ENCODE measurements at places on chromosomes 11 and 22.

- peak; percentile 83 for DNase-seq
Measured at GRCh38 chr22:20429254-20430100, 8.1 kb downstream of the SCARF2 start.

DNA sequence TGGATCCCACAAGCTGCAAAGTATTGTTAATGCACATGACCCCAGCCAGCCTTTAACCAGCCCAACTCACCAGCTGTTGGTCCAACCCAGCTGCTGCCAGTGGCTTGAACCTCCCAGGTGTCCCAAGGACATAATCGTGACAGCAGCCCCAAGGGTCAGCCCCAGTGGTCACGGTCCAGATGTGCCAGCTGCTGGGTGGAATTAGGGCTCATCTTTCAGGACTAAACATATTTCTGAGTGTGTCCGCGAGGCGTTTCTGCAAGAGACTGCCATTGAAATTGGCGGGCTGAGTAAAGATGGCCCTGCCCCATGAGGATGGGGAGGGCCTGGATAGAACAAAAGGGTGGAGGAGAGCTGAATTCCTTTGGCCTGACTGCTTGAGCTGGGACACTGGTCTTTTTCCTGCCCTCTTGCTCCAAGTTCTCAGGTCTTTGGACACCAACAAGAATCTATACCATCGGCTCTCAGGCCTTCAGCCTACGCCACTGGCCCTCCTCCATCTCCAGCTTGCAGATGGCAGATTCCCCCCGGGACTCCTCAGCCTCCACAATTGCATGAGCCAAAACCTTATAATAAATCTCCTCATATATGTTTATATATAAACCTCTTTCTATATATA, 240.2 kb downstream of the MN1 start:
- no peak for DNase-seq

GRCh38 chr11:27468209-27468994, 4.2 kb downstream of the LGR4 start:
- DNase-seq, result no peak

GRCh38 chr22:41369424-41369745, 12.4 kb upstream of the TEF start:
- no peak for DNase-seq

DNA sequence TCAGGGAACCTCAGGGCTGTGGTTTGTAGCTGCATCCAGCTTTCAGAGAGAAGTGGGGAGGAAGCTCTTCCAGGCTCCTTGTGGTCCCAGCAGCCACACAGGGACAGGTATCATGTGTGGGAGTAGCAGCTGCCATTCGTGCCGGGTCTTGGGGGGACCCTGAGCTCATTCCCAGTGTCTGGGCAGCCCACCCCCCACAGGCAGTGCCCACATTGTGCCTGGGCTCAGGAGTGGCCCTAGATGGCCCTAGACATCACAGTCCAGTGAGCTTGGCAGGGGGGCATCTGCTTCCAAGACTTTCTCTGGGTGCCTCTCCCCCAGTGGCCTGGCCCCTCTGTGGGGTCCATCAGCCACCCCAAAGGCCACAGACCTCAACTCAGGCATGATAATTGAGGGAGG, 619.7 kb downstream of the BRD1 start:
- DNase-seq, result peak; percentile 77

DNA sequence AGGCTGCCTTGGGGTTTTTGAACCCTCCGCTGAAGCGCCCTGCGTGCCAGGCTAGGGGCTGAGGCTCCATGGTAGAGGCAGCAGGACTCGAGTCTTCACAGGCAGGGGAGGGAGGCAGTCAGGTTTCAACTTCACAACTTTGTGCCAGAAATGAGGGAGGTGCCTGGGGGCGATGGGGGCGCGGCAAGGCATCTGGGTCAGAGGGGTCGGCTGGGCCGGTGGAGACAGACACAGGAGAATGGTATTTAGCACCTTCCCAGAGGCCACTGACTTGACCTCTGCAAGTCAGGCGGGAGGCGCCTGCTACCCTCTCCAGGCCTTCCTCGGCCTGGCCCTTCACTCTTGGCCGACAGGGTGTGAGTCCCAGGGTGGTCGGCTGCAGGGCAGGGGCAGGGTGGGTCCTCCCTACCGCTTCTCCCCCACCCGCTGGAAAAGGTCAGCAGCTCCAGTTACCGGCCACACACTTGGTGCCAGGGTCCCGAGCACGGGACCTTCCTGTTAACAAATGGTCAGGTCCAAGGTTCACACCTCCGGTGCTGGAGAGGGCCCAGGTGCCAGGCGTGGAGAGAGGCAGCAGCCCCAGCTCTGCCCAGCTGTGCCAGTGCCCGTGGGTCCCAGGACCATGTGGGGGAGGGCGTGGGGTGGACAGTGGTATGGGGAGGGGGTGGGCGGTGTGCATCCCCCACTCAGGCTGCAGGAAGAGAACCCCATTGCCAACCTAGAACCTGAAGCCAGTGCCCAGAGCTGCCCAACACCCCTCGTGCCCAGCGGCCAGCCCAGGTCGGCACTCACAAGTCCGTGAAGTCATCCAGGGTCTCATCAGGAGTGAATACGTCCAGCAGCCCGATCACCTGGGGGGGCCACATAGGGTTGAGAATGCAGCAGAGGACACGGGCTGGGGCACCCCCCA, 3.8 kb downstream of the MAPK12 start:
- no peak for DNase-seq

DNA sequence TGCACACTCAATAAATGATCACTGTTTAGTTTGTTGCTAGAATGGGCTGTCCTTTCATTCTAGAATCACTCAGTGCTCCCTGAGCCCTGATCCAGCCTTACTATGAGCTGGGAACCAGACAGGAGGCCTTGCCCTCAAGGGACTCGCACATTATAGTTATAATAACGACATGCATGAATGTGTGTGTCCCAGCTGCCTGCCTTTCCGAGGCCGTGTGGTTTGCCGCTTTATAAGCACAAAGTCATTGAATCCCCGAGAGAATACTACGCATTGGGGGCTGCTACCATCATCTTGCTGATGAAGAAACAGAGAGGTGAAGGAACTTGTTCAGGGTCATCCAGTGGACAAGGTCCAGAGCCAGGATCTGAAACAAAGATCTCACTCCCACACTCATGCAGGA, 75.7 kb downstream of the NFAM1 start:
- no peak for DNase-seq

GRCh38 chr11:61626580-61627380, 45.9 kb upstream of the SYT7 start:
- DNase-seq, result no peak

DNA sequence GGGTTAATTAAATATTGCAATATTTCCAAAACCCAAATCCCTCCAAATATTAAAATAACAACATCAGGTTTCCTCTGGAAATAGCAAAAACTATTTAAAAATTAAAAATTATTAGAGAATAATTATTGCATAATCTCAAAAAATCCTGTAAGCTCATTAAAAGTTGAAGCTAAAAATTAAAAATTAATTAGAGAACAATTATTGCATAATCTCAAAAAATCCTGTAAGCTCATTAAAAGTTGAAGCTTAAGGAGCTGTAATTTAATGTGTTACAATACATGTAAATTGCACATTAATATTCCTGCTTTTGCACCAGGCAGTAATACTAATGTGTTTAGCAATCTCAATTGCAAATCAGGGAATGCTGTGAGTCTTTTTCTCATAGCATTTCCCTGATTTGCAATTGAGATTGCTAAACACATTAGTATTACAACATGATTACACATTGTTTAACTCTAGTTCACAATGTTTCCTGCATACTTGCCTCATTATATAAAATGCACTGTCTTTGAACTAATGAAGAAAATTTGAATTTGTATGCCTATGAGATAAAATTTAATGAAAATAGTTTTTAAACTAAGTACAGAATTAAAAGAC, 247.7 kb downstream of the GUCY1A2 start:
- no peak for DNase-seq

DNA sequence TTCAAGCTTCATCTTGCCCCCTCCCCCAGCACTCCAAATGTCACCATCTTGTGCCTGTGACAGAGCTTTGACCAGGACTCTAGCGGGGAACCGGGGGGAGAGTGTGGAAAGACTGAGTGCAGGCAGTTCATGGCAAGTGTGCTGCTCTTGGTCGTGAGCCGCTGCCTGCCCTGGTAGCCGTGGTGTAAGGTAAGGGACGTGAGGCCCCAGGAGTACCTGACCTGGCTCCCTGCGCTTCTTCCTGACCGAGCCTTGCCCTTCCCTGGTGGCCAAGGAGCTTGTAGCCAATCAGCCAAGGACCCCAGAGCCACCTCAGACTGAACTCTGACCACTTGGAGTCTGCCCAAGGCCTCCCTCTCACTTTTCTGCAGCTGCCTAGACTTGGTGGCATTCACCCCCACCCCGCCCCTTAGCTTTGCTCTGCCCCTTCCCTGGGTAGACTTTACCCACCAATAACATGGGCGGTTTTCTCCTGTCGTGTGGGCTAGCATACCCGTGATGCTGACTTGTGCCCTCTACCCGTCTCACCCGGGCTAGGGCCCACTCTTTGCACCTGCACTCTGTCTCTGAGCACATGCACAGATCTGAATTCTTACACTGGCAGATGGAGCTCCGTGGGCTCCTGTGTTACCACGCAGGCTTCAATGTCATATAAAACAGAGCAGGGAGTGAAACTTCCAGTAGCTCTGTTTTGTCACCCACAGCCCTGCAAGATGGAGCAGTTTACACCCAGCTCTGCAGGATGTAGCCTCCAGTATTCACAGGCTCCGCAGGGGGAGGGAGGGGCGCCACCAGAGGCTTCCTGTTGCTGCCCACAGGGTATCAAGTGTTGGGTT, 1.5 kb downstream of the DGKZ start:
- DNase-seq, result no peak

DNA sequence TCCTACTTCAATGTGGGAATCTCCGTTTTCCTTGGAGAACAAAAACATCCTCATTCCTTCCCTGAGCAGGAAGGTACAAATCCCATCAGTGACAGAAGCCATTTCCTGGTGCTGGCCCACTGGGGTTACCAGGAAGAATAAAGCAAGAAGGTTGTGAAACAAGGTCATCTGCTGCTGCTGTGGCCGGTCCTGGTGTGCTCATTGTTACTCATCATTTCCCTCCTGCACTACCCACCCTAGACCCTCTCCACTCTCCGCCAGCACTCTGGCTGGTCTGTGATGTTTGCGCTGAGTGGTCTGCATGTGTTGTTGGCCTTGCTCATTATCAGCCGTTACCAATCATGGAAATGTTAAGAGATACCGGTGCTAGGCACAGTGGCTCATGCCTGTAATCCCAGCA, 37.0 kb downstream of the OSBP2 start:
- no peak for DNase-seq

GRCh38 chr22:40659166-40659565, 20.1 kb upstream of the MCHR1 start:
- no peak for DNase-seq

- DNase-seq, result no peak
Measured at GRCh38 chr11:120203626-120204025, 7.2 kb upstream of the OAF start.

- no peak for DNase-seq
Measured at GRCh38 chr22:45503816-45504372, 1.2 kb downstream of the FBLN1 start.

DNA sequence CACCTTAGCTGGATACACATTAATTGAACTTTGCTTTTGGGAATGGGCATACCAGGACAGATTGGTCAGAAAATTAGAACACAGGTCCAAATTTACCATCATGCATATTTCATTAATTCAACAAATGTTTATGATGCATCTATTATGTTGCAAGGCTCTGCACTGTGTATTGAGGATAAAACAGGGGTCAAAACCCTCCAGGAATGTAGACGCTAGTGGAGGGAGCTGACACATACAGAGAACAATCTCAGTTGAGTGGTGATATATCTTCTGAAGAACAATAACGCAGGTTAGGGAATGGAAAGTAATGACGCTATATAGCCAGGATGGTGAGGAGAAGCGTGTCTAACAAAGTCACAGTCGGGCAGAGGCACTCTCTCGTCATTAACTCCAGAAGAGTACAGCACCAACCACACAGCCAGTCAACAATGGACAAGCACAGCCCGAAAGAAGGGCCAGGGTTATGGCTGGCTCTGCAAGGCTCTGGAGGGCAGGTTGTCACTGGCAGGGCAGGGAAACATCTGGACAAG, 3.8 kb downstream of the FLI1 start:
- no peak for DNase-seq

DNA sequence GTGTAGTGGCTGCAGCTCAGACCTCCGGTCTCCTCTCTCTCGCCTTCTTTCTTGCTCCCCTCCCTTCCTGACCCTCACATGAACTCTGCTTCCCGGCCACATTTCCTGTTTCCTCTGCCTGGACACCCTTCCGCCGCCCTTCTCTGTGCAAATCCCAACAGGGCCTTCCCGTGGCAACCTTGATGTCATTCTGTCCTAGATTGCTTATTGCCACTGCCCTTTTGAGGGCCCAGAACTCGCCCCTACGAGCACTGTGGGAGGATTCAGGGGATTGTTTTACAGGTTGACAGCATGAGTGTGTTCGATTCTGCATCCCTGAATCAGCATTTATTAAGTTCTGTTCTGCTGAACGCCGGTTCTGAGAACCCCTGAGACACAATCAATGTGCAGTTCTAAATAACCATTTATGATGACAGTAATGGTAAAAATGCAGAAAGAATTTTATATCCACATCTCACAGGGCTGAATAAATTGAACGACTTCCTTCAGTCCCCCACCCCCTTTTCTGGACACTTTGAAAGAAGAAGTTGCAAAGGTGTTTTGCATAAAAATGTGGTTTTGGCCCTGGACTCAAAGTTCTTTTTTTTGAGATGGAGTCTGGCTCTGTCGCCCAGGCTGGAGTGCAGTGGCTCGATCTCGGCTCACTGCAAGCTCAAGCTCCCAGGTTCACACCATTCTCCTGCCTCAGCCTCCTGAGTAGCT, 6.4 kb downstream of the BATF2 start:
- DNase-seq, result no peak

DNA sequence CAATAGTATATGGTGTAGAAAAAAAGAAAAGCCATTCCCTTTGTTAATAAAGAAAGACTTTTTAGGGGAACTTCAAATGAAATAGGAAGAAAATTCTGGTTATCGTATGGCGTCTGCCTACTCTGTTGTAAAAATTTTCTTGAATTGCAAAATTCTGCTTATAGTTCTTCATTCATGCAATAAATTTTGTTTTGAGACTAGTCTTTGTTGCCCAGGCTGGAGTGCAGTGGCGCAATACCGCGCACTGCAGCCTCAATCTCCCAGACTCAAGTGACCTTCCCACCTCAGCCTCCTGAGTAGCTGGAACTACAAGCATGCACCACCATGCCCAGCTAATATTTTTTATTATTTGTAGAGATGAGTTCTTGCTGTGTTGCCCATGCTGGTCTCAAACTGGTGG, 5.8 kb downstream of the DDIAS start:
- DNase-seq, result no peak

- DNase-seq, result no peak
Measured at GRCh38 chr11:77402218-77402556, 71.7 kb downstream of the PAK1 start.

DNA sequence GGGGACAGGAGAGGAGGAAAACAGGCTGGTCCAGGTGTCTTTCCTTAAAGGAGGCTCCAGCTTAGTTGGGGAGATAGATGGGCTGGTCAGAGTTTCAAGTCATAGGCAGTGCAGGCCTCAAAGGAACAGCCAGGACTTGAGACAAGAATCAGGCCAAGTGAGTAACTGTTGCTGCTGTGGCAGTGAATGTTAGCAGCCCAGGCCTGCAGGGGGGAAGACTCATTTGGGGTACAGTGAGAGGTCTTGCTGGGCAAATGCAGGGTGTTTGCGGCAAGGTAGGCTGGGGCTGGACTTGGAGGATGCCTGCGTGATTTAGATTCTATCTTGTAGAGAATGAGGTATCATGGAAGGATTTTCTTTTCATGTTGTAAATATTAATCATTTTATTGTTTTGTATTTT, 24.1 kb downstream of the PTPRJ start:
- DNase-seq, result no peak
